ENCODE measurements at places on chromosomes 1 and 21. TPM values are rescaled to one million over a fixed set of nuclear protein-coding genes. Genes with fewer than 3 reads are reported as not detected.

GRCh38 chr1:94821636-94822305 is 1.6 kb downstream of the SLC44A3 start:
- DNase-seq, result no peak

GRCh38 chr1:113207457-113207856 is 134.5 kb downstream of the LRIG2 start:
- DNase-seq, result no peak

- no peak for DNase-seq
Measured at GRCh38 chr21:29671728-29672127, 268.1 kb downstream of the GRIK1 start.

DNA sequence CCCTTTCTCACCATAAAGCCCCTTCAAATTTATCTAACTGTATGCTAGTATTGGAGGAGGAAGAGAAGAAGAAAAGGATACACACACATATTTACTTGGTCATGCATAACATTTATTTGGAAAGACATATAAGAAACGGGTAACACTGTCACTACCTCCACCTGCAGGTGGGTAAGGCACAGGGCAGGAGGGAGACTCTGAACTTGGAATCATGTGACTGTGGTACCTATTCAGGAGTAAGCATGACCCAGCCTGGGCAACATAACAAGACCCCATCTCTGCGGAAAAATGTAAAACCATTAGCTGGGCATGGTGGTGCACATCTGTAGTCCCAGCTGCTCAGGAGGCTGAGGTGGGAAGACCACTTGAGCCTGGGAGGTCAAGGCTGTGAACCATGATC is 1.4 kb upstream of the PADI6 start:
- no peak for DNase-seq

DNA sequence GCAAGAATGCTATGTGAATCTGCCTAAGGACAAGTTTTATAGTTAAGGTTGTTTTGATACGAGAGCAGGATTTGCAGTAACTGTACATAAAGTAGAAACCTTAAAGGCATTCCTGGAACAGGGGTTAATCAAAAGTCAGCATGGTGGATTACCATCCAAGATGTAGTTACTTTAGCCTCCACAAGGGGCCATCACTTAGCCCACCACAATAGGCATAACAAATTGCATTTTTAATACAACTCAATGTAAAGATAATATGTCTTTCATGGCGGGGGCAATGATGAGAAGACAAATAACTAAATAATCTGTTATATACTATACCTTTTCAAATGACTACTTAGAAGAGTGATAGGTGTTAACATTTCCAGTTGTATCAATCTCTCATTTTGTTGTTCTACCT is 611.2 kb upstream of the ADGRL4 start:
- no peak for DNase-seq

GRCh38 chr1:35573198-35574124 is at the start of gene TFAP2E:
Gene TFAP2E, plus strand, starts transcription at chr1:35573314. Its CDS starts 264 bp downstream, at chr1:35573578.
- DNase-seq, result peak; percentile 36

DNA sequence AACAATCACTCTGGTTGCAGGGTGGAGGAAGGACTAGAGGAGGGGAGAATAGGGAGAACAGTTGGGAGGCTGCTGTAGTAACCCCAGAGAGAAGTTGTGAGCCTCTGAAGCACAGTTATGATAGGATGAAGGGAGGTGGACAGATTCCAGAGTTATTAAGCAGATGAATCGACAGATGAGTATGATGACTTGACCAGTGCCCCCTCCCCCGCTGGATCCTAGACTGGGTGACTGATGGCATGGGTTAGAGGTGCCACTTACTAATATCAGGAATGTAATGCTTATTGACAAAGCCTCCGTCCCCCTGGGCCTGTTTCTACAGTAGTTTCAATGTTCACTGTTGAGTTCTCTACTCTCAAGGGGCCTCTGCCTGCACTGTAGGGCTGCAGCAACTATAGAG is 14.0 kb upstream of the TIPRL start:
- no peak for DNase-seq

The AADACL3 gene
- not detected for total RNA-seq

The GPA33 gene
- not detected for total RNA-seq

The CD1B gene
- total RNA-seq, result not detected

The OR2L8 gene
- total RNA-seq, result not detected

The ZYG11A gene
- 1.3 TPM for total RNA-seq
